T1000 (cell line): ENCODE measurements at places on chromosomes 7 and 10.
A peak's percentile ranks its signal among the peaks of the same experiment; 100 is the strongest.

- no peak for DNase-seq
These were observed 191.4 kb upstream of the SVIL start for GRCh38 chr10:29826221-29826620.

DNA sequence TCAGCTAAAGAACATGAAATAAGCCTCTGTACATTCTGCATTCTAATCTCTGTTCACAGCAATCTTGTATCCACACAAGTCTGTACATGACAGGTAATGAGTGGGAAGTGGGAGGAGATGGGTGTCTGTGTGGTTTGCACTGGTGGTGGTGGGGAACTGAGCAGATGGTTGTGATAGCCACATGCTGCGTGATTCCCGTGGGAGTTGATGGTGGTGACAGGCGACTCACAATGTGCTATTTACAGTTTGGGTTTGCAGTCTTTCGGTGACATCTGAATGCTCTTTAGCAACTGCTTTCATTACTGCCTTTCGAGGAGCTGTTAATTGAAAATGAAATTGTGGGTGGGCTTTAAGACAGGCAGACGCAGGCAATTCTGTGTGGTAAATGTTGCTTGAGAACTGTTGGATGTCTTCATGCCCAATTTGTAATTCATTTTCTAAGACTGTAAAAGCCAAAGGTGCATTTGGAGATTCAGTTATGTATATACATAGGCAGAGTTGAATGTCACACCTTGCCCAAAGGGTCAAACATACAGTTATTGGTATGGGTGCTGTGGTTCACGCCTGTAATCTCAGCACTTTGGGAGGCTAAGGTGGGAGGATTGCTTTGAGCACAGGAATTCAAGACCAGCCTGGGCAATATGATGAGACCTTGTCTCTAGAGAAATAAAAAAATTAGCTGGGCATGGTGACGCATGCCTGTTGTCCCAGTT, 308.2 kb downstream of the AUTS2 start:
- no peak for DNase-seq

- DNase-seq = no peak
These were observed 29.4 kb downstream of the LSMEM1 start for GRCh38 chr7:112510001-112510742.

DNA sequence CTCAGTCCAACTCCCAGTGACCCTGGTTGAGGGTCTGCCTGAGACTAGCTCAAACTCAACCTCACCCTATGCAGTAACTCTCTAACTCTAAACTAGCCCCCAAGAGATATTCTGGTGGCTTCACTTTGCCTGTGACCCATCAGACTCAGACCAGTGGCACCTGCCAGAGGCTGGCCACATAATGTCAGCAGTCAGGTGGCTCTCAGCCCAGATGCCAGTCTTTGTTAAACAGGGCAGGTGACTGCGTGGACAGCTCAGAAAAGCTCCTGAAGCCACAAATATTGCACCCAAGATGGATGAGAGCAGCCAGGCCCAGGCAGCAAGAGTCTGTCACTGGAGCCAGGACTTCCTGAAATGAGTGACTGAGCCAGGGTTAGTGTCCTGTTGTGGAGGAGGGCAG, 129.7 kb upstream of the TCF7L2 start:
- DNase-seq = no peak

- no peak for DNase-seq
These were observed 804 bp downstream of the TMEM106B start for GRCh38 chr7:12211711-12212485.

GRCh38 chr10:50232261-50232639, 19.1 kb downstream of the ASAH2 start:
- DNase-seq = no peak

GRCh38 chr10:128540128-128540762, 414.0 kb upstream of the MKI67 start:
- no peak for DNase-seq

DNA sequence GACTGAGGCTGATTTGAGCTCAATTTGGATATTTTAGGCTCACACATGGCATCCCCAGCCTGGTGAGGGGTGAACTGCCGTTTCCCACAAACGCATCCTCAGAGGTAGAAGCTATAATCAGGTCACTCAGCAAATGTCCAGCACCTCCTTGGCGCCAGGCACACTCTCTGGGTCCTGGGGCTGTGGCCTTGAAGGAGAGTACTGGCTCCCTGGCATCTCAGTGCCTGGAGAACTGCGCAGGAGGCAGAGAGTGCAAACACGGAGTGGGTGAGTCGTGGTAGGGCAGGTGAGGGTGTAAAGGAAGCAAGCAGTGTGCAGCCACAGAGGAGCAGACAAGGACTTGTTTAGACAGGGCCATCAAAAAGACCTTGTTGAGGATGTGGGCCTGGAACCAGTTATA, 224.0 kb upstream of the ZNF32 start:
- no peak for DNase-seq

DNA sequence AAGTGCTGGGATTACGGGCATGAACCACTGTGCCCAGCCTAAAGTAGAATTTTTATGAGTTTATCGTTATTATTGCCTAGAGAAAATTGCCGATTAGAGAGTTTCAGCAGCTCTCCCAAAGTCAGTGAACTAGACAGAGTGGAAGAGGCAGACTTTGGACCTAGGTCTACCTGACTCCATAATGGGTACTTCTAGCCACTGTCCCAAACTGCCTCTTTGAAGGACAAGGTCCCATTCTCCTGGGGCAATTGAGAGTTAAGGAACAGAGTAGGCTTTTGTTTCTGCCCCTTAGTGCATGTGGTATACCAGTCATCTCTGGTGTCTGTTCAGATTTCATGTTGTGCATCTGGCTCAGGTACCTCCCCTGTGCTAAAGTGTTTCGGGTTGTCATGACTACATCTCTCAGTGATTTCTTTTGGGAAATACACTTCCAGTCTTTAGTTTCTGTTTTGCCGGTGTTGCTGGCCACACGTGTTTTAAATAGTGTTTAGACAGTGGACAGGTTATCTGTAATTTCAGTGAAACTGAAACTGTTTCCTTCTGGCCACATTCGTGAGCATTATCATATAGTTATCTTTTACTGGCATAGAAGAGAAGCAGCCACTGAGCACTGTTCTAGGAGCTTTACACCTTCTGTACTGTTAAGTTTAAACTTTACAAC, 4.7 kb downstream of the TMEM236 start:
- no peak for DNase-seq

DNA sequence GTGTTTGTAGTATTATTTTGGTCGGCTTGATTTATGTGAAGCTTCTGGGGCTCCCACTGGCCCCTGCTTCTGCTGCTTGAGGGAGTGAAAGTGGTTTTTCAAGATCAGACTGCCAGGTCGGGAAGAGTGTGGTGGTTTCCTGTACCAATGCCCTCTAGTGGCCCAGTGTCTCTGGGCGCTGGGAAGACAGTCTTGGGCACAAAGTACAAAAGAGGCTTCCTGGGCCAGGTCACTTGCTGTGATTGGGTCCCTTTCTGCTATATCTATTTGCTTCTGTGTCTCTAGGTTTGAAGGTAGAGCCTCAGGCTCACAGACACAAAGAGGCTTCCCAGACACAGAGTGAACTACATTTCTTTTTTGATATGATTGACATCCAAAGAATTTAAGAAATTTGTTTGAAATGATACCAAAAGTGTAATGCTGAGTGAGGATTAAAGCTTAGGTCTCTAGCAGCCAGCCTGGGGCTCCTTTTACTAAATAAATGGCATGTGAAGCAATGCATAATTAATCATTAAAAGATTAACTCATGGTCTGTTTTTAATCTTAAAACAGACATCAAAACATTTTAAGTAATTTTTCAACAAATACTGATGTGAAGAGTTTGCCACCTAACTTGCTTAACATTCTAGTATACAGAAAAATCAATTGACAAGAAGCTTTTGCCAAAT, 36.3 kb downstream of the ABCB1 start:
- no peak for DNase-seq

- no peak for DNase-seq
These were observed 620.2 kb downstream of the ANKRD7 start for GRCh38 chr7:118844748-118845147.

- DNase-seq = no peak
These were observed 207.9 kb downstream of the PLXNA4 start for GRCh38 chr7:132368246-132368900.

DNA sequence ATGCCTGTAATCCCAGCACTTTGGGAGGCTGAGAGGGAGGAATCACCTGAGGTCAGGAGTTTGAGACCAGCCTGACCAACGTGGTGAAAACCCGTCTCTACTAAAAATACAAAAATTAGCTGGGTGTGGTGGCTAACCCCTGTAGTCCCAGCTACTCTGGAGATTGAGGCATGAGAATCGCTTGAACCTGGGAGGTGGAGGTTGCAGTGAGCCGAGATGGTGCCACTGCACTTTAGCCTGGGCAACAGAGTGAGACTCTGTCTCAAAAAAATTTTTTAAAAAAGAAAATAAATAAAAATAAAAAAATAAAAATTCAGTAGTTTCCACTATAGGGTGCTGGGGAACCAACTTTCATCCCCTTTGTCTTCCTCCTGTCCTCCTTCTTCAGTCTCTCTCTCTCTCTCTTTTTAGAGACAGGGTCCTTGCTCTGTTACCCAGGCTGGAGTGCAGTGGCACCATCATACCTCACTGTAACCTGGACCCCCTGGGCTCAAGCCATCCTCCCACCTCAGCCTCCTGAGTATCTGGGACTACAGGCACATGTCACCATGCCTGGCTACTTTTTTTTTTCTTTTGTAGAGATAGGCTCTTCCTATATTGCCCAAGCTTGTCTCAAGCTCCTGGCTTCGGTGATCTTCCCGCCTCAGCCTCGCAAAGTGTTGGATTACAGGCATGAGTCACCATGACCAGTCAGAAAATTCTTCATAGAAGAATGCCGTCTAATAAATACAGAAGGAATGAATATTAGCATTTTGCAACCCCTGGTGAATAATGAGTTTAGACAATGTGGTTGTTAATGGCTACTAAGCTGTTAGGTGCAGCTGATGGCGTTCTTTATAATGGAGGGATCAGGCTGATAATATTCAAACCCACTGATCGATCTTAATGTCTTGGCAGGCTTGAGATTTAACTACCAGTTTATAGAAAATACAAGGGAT, 20.6 kb downstream of the RBM20 start:
- peak; percentile 52 for DNase-seq

DNA sequence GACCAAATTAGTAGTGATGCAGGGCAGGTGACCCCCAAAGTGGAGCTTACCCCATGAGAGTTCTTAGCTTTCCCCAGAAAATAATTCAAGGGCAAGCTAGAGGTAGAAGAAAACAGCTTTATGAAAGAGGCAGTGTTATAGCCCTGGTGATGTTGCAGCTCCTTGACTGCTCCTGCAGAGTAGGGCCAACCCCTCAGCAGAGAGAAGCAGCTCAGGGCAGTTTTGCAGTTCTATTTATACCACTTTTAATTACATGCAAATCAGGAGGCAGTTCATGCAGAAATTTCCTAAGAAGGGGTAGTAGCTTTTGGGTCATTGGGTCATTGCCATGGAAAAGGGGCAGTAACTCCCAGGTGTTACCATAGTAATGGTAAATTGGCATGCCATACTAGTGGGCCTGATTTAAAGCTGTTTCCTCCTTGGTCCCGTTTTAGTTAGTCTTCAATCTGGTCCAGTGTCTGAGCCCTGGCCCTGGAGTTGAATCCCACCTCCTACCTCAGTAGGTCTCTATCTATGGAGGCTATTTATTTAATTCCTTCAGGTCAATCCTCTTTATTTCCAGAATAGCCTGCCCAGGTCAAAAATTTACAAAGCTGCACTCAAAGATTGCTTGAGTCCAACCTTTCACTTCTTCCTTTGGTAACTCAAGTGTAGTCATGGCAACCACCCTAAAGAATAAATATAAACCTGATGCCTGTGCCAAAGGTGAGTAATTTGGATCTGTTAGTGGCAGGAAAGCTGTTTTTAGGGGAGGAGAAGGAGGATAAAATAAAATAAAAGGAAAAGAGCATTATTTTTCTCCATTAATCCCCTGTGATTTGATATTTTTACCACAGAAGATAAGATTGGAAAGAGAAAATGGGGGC, 29.5 kb downstream of the PLXDC2 start:
- no peak for DNase-seq

- DNase-seq = no peak
These were observed 143.8 kb downstream of the HGF start for GRCh38 chr7:81626008-81626407.

DNA sequence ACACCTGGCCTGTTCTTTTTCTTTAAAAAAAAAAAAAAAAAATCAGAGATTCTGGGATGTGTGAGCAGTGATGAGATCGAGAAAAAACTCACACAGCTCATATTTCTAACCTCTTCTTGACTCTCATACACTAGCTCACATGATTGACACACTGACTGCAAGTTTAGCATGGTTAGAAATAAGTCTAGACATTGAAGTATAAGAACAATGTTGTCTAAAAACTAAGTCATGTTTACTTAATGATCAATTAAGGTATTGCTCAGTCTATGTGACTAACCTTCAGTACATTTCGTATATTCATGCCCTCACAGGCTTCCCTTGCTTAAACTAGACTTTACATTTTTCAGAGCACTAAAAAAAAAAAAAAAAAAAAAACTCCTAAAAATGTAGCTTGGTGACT, 775.1 kb downstream of the GATA3 start:
- DNase-seq = no peak

DNA sequence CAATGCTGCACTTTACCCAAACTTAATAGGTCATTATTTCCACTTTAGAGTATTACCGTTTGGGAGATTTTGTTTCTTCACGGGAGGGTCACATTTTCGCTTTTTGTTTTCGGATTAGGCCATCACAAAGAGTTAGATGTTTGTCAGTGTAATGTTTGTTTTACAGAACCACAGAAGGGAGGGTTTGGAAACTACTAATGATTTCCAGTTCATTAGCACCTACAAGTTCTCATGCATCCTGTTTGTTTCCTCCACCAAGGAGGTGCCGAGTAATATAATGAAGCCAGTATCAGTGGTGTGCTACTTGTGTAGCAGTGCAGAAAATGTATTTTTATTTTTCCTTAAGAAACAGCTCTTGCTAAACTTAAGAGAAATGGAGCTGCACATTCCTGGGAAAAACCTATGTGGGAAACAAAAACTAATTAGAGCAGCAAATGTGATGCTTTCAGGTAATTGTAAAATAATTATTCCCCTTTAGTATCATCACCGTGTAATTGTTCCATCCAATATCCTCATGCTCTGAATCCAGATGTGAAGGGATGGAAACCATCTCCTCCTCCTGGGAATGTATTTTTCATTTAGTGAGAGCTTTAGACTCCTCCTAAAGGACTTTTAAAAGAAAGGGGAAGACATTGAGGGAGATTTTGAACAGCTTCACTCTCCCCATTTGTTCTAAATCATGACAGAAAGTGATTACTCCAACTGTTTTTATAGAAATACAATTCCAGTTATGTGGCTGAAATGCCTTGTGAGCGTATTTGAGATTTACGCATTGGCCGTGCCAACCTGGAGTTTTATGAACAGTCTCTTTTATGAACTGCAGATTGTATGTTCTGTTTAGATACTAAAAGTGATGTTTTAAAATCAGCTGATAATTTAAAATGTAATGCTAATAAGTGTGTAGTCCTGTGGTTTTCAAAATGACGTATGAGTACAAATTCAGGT, 5.6 kb downstream of the CELF2 start:
- no peak for DNase-seq
